RPMI7951 (cell line): ENCODE measurements at places on chromosomes 3 and 15. TPM values are rescaled to one million over a fixed set of nuclear protein-coding genes. Genes with fewer than 3 reads are reported as not detected.

The SLC22A13 gene
- 0.29 TPM in 1 of 2 replicates, not detected in the other for total RNA-seq

The ITIH1 gene
- total RNA-seq: not detected in 2 replicates

The DPPA4 gene
- total RNA-seq: 0.10 and 0.60 TPM in 2 replicates

- no peak for DNase-seq
Measured at GRCh38 chr15:28112962-28113361, 13.8 kb upstream of the OCA2 start.

- DNase-seq: no peak
Measured at GRCh38 chr3:163561151-163561550, 1517.1 kb downstream of the SI start.

- no peak for DNase-seq
Measured at GRCh38 chr3:110178965-110179364, 841.6 kb upstream of the DPPA4 start.

The P2RY1 gene
- 0.29 and 0.48 TPM in 2 replicates for total RNA-seq

The CHST13 gene
- not detected in 2 replicates for total RNA-seq

DNA sequence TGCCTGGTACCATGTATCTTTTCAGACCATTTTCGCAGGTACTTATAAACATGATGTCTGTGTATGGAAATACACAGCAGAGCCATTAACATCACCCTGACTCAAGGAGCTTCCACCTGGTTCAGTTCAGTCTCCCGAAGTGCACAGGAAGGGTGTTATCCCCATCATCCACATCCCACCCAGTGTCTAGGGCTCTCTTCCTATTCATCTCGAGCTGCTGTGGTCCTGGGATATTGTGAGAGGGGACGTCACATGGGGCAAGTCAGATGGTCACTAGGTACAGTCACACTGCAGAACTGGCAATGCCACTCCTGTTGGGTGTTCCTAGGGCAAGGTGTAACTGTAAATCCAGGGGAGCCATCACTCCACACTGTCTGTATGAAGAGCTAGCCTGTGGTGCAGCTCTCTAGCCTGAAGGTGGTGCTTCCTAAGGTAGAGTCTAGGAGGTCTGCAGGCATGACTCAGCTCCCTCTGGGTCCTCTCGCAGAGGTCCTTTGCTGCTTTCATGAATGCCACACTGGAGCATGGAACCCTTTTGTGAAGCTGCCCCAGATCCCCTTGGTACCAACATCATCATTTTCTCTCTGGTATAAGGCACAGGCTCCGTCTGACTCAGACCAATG, 13.9 kb downstream of the ISLR2 start:
- no peak for DNase-seq

The CTDSPL2 gene
- 116 and 121 TPM in 2 replicates for total RNA-seq

DNA sequence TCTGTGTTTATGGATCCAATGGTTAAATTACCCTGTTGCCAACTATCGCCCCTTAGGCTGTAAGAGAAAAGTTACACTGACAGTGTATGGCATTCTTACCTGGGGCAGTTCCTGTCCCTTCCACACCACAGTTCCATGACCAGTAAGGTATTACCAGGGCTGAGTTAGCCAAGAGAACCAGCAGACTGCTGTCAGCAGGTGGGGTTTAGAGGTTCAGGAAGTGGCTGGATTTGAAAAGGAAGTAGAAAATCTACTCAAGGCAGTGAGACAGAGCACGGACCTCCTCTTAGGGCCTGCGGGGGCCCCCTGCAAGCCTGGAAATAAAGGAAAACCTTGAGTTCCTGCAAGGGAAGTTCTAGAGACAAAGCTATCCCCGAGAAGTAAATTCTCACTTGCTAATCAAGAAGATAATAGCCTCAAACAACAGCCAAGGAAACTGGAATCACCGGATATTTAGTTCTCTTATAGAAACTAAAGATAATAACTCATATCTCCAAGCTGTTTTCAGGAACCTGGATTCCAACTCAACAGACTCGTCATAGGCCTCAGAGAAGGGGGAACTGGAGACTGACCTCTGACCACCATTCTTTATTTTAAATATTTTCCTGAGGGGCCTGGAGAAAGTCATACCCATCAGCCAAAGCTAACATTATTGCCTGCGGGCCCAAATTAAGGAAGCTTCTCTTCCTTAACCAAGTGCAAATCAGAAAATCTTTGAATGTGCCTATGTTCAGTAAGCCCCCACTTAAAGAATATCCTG, 161.7 kb downstream of the ANXA2 start:
- DNase-seq: no peak

DNA sequence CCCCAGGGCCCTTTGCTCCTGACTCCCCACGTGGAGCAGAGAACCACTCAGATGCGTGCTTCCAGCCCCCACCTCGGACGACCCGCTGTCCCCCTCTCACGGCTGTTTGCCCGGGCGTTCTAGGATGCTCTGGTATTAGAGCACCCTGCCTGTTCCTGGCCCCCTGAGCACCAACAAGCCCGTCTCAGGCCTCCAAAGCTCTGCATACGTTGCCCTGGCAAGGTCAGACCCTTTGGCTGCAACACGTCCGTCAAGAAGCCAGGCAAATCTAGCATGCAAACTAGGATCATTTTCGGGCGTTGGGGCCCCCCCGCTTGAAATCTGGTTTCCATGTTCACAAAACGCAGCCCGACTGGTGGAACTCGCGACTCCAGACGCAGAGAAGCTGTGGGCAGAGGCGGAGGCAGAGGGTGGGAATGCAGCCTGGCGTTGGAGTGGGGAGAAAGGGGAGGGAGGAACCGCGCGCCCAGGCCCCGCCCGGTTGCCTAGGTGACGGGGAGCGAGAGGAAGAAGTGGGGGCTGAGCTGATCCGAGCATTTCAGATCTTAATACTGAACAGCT, 86.2 kb upstream of the PIAS1 start:
- DNase-seq: peak; percentile 74

DNA sequence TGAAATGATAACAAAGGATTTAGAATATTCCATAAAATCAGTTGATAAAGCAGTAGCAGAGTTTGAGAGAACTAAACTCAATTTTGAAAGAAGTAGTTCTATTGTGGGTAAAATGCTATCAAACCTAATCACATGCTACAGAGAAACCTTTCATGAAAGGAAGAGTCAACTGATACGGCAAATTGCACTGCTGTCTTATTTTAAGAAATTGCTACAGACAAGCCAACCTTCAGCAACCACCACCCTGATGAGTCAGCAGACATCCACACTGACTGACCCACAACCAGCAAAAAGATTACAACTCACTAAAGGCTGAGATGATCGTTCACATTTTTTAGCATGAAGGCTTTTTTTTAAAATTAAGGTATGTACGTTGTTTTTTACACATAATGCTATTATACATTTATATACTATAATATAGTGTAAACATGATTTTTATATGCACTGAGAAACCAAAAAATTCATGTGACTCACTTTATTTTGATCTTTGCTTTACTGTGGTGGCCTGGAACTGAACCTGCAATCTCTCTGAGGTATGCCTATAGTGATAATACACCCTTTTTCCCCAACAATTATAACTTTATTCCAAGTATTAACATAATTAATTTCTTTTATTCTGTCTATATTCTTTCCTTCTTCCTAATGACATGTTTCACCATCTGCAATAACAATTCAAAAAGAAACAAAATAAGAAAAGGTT, 109.9 kb downstream of the TBC1D5 start:
- DNase-seq: peak; percentile 76

DNA sequence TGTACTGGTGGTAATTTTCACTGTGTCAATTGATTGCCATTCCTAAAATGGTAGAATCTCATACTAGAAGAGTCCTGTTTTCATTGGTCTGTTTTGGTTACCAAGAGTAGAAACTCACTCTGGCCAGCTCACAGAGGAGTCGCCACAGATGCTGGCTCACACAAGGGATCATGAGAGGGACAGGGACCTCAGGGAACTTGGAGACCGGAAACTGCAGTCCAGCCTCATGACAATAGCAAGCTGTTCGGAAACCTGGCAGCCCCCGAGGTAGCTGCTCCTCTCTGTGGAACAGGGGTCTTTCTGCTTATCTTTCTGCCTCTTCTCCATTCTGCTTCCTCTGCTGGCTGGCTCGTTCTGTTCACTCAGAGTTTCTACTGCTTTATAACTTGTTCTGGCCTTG, 192.9 kb downstream of the PLCL2 start:
- peak; percentile 14 for DNase-seq

The CMTM8 gene
- total RNA-seq: not detected in 2 replicates

The RTP4 gene
- total RNA-seq: 4.4 and 5.2 TPM in 2 replicates

GRCh38 chr15:64151727-64152506, at the start of gene SNX22:
SNX22 (plus strand) TSS chr15:64151731; CDS start chr15:64151776, 45 bp downstream.
- DNase-seq: no peak

The XIRP1 gene
- total RNA-seq: 0.12 TPM in 1 of 2 replicates, not detected in the other

- peak; percentile 38 for DNase-seq
Measured at GRCh38 chr15:67303490-67304363, 49.1 kb downstream of the IQCH start.

The FBXO22 gene
- 50.5 and 58.1 TPM in 2 replicates for total RNA-seq

- no peak for DNase-seq
Measured at GRCh38 chr15:51313074-51313393, 25.4 kb downstream of the CYP19A1 start.

DNA sequence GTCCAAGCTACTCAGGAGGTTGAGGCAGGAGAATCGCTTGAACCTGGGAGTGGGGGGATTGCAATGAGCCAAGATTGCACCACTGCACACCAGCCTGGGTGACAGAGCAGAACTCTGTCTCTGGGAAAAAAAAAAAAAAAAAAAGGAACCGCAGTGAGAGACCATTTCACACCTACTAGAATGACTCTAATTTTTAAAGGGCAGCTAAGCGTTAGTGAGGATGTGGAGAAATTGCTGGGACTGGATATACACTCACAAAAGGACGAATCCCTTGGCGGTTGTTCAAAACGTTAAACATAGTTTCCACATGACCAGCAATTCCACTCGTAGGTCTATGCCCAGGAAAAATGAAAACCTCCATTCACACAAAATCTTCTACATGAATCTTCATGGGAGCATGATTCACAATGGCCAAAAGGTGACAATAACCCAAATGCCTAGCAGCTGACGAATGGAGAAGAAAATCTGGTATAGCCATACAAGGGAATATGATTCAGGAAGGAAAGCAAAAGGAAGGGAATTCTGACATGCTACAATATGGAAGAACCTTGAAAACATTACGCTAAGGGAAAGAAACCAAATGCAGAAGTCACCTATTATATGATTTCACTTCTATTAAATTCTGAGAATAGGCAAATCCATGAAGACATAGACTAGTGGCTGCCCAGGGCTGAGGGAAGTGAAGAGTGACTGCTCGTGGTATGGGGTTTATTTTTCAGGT, 127.0 kb downstream of the CHSY1 start:
- DNase-seq: peak; percentile 98
